GM19239 (cell line): ENCODE measurements at places on chromosomes 11 and 22.

DNA sequence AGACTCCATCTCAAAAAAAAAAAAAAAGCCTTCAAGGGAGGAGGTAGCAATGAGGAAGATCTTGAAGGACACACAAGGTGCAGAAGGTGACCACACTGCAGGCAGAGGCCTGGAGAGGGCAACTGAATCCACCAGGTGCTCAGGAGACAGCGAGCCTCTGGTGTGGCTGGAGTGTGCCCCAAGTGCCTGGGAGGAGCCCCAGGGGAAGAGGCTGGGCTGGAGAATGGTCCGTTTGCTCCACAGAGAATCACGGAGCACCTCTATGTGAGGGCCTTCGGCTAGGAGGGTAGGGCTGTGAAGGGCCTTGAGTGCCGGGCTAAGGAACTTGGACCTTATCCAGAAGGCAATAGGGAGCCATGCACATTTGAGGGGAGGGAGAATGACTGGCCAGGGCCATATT is 50.3 kb downstream of the ARRB1 start:
- no peak for DNase-seq

GRCh38 chr11:20355221-20356219 is 8.0 kb upstream of the HTATIP2 start:
- peak; percentile 6 for DNase-seq

GRCh38 chr22:24088816-24089215 is 77.7 kb downstream of the CABIN1 start:
- DNase-seq, result no peak

DNA sequence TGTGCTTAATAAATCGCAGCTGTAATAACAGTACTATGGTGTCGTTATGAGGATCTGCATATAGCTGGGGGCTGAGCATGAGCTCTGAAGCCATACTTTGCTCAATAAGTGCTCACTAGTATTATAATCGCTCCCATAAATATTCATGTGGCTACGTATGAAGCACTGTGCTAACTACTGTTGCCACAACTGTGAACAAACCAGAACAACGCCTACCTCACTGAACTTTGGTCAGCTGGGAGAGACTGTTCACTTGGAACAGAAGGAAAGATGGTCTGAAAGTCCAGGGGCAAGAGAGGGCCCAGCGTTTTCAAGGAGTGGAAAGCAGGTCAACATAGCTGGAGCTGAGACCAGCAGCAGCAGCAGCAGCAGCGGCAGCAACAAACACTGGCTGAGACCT is 141.6 kb downstream of the EFCAB6 start:
- no peak for DNase-seq

GRCh38 chr11:19793326-19793725 is 80.7 kb downstream of the NAV2 start:
- no peak for DNase-seq

- DNase-seq, result no peak
Measured at GRCh38 chr22:29914991-29915533, 32.1 kb downstream of the MTMR3 start.

- DNase-seq, result peak; percentile 33
Measured at GRCh38 chr11:7495882-7496551, 10.7 kb downstream of the OLFML1 start.

GRCh38 chr11:75346912-75347647 is 4.4 kb downstream of the ARRB1 start:
- no peak for DNase-seq

DNA sequence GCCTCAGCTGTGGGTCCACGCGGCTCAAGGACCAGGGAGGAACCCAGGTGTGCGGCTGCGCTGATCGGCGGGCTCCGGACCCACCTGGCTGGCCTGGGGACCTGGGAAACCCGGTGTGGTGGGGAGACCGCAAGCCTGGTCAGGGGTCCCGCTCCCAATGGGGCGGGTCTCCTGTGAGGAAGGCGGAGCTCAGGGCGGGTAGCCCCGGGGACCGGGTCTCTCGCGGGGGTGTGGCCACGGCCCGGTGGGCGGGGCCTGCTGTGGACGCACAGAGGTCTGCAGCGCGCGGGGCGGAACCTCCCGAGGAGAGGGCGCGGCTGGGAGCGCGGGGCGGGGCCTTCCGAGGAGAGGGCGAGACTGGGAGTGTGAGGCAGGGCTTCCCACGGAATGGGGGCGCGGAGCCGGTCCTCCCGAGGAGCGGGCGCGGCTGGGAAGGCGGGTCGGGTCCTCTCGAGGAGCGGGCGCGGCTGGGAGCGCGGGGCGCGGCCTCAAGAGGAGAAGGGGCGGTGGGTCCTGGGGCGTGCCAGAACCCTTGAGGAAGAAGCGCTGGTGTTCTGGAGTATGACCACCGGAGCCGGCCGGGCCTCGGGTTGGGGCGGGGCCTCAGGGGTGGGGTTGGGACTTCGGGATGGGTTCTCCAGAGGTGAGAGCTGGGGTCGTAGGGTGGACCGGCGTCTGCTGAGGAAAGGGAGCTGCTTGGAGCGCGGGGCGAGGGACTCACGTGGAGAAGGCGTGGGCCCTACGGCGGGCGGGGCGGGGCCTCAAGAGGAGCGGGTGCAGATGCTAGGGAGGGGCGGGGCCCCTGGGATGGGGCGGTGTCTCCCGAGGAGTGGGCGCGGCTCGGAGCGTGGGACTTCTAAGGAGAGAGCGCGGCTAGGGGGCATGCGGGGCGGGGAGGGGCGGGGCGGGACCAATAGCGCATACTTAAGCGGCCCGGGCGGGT is 20.8 kb downstream of the DGCR6L start:
- peak; percentile 78 for DNase-seq

- DNase-seq, result no peak
Measured at GRCh38 chr22:45270095-45271020, 14.4 kb upstream of the UPK3A start.

DNA sequence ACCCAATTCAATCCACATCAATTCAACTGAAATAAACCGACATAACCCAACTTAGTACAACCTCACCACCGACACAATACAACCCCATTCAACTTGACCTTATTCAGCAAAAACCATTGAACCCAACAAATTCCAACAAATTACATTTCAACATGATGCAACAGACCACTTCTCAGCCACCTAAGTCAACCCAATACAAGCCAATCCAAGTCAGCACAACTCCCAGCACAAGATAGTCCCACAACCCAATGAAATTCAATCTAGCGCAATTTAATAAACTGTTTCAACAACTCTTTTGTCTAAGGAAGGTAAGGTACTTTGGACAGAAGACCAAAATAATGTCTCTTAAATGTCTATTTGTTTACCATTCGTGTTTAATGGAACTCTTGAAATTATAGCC is 226.0 kb downstream of the MIAT start:
- DNase-seq, result no peak

- DNase-seq, result no peak
Measured at GRCh38 chr11:71582309-71582895, at the start of gene KRTAP5-11. Gene KRTAP5-11 (minus strand): TSS chr11:71582875. CDS start chr11:71582837, 38 bp downstream.

- DNase-seq, result no peak
Measured at GRCh38 chr11:83427501-83427900, 141.3 kb upstream of the CCDC90B start.

DNA sequence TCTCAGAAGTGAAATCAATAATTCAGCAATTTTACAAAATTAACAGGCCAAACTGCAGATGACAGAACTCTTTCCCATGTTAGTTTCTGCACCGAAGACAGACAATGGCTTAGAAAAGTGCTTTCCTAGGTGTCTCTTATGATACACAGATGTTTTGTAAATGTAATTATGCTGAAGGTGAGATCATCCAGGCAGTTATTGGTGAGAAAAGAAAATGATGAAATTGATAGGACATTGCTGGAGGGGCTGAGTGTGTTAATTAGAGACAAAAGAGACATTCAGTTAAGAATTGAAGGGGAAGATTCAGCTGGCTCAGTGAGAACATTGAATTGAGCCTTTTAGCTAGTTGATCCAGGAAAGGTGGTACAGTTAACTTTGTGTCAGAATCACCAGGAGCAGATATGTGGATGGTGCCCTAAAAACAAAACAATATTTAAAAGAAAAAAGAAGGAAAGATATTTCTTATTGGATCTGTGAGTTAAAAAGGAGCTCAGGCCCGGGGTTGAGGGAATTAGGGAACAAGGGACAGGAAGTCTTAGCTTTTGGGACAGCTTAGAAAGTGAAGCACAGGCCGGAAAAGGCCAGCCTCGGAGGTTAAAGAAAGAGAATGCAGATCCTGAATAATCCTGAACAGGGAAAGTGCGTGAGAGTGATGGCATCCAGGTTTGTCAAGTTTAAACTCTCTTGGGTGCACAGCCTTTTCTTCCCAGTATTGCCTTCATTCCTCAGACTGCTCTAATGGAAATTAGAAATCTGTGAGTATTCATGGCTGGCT is 16.9 kb downstream of the ARHGAP42 start:
- no peak for DNase-seq

DNA sequence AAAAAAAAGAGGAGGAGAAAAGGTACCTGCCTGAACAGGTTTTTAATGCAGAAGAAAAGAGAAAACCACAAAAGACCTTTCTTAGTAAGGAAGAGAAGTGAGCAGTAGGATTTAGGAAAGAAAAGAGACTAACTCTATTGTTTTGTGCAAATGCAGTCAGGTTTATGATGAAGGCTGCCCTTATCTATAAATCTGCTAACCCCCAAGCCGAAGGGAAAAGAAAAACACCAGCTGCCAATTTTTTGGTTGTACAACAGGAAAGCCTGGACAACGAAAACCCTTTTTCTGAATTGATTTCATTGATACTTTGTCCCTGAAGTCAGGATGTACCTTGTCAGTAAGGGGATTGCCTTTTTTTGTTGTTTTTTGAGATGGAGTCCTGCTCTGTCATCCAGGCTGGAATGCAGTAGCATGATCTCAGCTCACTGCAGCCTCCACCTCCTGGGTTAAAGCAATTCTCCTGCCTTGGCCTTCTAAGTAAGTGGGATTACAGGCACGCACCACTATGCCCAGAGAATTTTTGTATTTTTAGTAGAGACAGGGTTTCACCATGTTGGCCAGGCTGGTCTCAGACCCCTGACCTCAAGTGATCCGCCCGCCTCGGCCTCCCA is 21.2 kb downstream of the POLD4 start:
- no peak for DNase-seq

GRCh38 chr11:114307524-114308203 is 11.5 kb downstream of the NNMT start:
- DNase-seq, result no peak

DNA sequence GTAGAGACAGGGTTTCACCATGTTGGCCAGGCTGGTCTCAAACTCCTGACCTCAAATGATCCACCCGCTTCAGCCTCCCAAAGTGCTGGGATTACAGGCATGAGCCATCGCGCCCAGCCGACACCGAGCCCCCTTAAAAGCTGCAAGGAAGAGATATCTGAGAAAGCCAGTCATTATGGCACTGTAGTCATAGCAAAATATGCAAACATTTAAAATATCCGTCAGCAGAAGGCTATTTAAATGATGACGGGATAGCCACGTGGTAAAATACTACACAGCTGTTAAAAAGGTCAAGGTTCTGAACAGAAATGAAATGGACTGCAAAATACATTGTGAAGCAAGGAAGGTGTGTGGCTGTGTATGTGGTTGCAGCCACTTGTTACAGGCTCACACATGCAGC is 6.4 kb upstream of the CCDC88B start:
- no peak for DNase-seq

- no peak for DNase-seq
Measured at GRCh38 chr11:79610678-79611077, 169.8 kb upstream of the TENM4 start.

GRCh38 chr11:75594211-75594610 is 32.2 kb downstream of the SERPINH1 start:
- no peak for DNase-seq

DNA sequence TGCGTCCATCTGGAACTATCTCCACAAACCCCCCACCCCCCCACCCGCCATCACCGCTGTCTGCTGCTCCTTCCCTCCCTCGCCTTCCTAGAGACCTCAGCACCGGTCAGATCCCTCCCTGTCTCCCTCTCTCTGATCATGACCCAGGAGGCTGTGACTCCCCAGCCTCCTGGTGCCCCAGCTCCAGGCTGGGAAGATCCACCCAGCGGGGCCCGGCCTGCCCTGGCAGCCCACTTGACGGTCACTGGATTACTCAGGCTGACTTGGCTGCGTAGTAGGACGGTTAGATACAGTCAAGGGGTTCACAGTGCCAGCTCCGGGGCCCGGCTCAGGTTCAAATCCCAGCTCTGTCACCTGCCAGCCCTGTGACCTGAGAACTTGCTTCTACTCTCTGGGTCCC is 59.3 kb downstream of the ANO1 start:
- no peak for DNase-seq

- DNase-seq, result peak; percentile 82
Measured at GRCh38 chr11:118924591-118925585, 838 bp downstream of the BCL9L start.

- no peak for DNase-seq
Measured at GRCh38 chr11:125199915-125200314, 35.4 kb downstream of the PKNOX2 start.

DNA sequence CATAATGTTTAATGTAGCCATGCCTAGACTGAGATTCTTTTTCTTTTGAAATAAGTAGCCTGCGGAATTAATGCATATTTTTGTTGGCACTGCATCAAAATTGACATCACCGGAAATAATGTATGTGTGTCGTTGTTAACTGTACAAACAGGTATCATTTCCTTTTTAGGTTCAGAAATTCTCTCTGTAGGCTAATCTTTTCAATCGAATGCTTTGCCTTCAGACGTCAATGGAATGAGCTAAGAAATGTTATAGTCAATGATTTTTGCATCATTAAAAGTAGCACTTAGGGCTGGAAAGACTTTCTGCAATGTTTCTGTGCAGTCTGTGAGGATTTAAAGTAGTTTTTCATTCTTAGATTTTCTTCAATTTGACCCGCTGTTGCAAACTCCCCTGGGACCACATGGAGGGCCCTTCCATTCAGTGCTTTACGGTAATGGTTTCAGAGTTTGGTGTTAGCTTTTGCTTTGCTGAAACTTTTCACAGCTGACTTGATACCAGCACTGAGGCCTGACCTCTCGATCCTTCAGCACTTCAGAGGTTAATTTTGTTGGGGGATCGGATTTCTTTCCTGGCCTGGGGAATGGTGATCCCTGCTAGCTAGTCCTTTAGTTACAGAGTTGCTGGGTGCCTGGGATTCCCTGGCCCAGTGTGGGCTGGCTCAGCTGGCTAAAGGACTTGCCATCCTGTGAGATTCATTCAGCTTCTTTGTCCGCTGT is 137.8 kb downstream of the DBX1 start:
- DNase-seq, result no peak

DNA sequence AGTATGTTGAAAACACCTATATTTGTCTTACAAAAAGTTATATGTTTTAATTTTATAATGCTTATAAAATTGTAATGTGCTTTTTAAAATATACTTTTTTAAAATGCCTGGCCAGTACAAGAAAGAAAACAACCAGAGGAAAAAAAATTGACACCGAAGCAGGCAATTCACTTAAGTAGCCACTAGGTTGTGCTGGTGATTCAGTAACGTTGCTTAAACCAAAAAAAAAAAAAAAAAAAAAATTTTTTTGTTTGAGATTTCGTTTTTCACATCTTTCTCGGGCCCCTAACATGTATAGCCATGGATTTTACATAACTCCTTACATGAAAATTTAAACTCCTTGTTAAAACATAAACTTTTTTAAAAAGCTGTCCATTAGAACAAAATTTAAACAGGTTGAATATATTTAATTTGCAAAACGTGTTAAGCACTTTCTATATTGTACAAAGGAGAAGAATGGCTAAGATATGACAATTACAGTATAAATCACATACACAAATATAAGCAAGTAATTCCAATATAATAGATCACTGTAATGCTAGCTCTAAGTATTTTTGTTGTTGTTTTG is 9.2 kb downstream of the OR8B4 start:
- peak; percentile 8 for DNase-seq
